Skeletal muscle cell (primary cell): ENCODE measurements at places on chromosomes 1 and 21.
A peak's percentile ranks its signal among the peaks of the same experiment; 100 is the strongest.

- peak; percentile 21 for DNase-seq
Measured at GRCh38 chr1:15678578-15678977, 5.5 kb upstream of the PLEKHM2 start.

GRCh38 chr1:71498542-71498941 lies 417.7 kb upstream of the ZRANB2 start:
- no peak for DNase-seq

DNA sequence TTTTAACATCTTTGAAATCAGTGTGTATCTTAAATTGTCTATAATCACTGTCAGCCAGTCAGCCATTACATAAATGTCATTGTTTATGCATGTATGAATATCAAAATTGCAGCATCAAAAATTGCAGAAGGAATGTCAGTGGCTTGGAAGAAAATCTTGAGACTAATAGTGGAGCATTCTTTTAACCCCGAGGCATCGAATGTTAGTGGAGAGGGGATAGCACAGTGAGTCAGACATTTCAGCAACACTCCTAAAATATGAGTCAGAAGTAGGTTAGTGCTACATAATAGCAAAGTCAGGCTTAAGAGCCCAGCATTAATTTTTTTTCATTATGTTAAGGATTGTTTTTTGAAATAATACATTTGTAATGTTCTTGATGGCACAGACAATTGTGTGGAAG lies 45.5 kb downstream of the SNRPE start:
- DNase-seq = peak; percentile 70

DNA sequence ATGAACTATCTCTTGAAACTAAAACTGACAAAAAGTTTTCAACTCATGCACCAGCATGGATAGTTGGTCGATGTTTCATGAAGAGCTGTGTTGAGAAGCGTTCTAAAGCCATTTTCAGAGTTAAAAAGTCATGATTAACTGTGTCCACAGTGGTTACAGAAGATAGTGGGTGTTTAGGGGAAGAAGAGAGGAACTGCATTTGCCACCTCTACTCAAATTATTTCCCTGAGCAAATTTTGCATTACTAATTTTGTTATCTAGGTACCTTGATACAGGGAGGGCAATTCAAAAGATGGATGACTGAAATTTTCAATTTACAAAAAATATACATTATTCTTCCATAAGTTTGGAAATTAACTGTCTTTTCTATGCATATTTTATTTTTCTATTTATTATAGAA lies 15.5 kb downstream of the SAMSN1 start:
- DNase-seq = no peak

- peak; percentile 49 for DNase-seq
Measured at GRCh38 chr1:81799939-81800694, 617 bp upstream of the ADGRL2 start.

GRCh38 chr1:163300568-163300967 lies 21.2 kb upstream of the NUF2 start:
- no peak for DNase-seq

DNA sequence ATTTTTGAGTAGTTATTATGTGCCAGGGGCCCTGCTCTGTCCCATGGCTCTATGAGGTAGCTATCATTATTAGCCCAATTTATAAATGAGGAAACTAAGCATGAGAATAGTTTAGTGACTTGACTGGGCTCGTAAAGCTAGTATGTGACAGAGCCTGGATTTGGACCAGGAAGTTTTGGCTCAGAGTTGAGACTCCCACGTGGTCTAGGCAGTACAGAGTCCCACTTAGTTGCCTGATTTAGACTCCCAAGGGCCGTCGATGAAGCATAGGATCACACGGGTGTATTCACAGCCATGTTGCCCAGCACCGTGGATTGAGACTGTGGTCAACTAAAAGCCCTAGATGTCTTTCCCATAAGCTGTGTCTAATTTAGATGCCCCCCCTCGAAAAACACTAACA lies 81.7 kb downstream of the DDX20 start:
- DNase-seq = no peak

GRCh38 chr1:95042286-95042685 lies 30.5 kb downstream of the ALG14 start:
- no peak for DNase-seq

- DNase-seq = no peak
Measured at GRCh38 chr1:211910913-211911485, 80.4 kb upstream of the LPGAT1 start.

DNA sequence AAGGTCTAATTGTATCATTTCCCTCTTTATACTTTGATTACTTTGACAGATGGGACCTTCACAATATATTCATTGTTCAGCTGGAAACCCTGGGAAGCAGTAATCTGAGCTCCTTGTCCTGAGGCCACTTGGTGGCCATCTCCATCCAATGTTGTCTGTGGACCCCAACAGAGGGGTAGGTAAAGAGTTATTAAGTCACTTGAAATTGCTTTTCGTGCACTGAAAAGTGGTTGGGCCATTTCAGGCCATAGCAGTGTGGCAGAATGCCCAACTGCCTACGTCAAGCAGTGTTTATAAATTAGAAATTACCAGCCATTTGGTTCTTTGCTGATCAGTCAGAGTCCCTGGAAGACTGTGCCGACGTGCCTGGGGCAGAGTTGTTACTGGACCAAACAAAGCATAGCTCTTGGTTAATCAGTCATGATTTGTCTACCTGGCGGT lies 308.3 kb upstream of the USP25 start:
- DNase-seq = no peak

GRCh38 chr1:190129366-190129765 lies 348.3 kb downstream of the BRINP3 start:
- no peak for DNase-seq

- DNase-seq = no peak
Measured at GRCh38 chr1:28966617-28967016, 52.2 kb downstream of the EPB41 start.

DNA sequence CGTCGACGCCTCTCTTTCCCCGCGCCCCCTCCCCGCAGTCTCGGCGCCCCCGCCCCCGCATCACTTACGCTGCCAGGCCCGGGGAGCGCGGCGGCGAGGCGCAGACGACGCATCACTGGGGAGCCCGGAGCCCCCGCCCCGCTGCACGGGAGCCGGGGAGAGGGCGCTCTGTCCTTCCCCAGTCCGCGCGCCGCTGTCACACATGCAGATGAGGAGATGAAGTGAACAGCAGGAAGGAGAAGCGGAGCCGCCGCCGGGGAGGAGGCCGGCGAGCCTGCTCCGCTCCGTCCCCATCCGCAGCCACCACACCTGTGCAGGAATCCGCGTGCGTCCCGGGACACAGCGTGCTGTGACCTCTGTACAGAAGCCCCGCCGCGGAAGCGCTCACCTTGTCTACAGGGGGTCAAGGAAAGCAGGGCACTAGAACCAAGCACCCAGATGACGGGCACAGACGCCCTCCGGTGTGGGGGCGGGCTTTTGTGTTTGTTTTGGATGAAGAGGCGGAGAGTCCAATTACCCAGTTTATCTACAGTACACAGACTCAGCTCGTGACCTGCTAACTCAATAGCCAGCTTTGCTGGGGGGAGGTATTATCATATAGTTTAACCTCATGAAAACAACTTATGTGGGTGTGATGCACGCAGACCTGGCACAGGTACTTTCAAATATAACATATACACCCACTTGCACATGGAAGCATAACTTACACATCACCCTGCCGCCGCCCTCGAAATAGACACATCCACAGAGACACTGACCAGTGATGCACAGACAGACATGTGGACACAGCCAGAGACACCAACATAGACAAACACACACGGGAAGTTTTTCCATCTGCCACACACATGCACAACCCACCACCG lies 12.4 kb downstream of the KLHDC8A start:
- DNase-seq = no peak

DNA sequence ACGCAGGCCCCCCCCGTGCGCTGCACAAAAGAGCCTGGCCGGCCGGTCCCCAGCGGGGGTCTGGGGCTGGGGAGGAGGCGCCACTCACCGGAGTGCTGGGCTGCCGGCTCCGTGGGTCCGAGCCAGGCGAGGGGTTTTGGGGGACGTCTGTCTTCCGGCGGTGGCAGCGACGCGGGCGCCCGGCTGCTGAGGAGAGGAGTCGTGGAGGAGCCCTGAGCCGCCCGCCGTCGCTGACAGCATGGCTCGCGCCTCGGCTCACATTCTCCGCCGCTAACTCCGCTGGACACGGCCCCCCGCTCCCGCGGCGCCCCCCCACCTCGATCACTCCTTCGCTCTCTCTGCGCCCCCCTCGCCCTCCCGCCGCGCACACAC lies 649 bp downstream of the AHDC1 start:
- DNase-seq = no peak

DNA sequence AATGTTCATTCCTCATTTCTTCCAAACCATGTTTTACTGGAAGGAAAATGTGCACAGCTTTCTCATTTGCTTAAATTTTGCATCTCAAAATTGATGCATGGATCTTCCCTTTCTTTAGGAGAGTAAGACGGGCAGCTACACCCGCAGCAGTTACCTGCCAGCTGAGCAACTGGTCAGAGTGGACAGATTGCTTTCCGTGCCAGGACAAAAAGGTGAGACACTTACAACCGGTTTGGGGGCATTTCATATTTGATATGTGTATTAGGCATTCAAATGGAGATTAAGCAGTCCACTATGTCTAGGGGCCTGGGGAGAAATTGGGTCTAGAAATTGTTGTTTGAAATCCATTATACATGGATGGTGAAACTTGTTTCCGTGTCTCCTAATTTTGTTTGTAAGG lies 12.9 kb downstream of the C8A start:
- DNase-seq = no peak

DNA sequence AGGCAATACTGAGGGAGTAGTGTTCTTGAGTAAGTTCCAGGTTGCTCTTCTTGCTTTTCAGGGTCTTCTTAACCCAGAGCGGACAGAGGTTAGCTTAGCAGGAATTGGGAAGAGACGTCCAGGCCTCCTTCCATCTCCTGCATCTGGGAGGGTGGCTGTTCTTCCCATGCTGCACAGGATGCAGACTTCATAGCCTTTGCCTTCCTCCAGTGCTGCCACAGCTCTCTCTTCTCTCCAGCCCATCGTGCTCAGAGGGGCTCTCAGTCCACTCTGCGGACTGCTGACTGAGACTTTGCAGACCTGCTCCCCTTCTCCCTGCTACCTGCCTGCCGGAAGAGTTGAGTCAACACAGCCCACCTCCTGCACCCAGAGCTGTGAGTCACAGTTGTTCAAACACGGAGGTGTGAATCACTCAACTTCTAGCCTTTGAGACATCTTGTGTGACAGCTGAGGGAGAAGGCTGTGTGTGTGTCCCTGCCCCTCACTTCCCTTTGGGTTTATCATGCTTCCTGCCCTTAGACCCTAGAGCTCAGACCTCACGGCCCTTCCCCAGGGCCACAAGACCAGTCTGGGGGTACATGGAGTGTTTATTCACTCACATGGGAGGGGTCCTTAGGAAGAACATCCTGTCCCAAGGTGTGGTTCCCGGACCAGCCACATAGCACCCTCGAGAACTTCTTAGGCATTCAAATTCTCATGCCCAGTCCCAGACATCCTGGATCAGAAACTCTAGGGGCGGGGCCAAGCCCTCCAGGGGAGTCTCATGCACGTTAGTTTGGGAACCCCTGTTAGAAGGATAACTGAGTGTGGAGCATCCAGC lies 158.3 kb upstream of the CACNA1E start:
- no peak for DNase-seq

DNA sequence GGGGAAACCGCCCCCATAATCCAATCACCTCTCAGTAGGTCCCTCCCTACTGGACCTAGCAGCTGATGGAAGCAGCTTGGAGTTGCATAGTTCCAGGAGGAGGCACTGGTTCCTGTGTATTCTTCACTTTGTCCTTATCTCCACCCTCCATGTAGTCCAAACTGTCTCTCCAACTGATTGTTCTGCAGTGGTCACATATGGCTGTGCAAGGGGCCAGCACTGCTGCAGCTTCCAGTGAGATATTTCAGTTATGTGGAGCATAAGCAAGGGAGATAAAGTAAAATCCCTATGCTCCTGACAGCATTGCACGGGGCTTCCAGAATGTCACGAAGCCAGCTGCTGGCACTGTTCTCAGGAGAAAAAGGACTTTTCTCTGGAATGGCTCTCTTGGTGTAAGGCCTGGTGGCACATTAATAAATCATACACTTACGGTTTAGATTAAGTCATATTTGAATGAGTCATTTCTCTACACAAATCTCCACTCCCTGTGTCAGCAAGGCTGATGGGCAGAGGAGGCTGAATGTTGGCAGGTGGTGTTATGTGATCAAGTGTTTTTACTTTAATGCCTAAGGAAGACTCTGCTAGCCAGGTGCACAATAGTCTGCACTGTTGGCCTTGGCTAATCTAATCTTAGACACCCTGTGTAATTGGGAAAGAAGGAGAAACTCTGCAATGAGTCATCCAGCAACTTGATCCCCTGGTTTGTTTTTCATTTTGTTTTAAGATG lies 93.4 kb downstream of the KCNK1 start:
- DNase-seq = no peak

DNA sequence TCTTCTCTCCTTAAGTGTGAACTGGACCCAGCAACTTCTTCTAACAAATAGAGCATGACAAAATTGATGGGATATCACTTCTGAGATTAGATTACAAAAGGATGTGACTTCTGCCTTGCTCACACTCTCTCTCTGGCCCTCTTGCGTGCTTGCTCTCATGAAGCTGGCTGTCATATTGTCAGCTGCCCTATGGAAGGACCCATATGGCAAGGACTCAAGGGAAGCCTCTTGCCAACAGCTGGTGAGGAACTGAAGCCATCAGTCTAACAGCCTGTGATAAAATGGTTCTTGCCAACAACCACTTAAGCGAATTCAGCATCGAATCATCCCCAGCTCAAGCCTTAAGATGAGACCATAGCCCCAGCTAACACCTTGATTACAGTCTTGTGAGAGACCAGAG lies 4.8 kb upstream of the TLR5 start:
- DNase-seq = no peak

DNA sequence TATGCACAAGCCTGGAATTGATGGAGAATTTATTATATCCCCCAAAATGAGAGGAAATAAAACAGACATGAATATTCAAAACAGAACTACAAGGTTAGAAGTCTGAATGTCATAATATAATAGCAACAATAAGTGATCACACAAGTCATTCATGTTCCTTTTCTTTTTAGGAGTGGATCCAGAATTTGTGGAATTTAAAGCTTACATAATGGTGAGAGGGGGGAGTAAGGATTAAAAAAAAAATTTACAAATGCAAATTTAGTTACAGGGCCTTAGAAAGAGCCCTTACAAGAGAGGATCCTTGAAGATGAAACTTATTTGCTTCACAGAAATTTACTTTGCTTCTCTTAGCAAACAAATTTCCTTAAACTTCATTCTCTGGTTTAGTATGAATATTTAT lies 716.1 kb upstream of the CXADR start:
- no peak for DNase-seq
